ENCODE measurements at places on chromosomes 4 and X.
A peak's percentile ranks its signal among the peaks of the same experiment; 100 is the strongest.

GRCh38 chr4:53654300-53654758 lies 63.0 kb upstream of the LNX1 start:
- no peak for DNase-seq

DNA sequence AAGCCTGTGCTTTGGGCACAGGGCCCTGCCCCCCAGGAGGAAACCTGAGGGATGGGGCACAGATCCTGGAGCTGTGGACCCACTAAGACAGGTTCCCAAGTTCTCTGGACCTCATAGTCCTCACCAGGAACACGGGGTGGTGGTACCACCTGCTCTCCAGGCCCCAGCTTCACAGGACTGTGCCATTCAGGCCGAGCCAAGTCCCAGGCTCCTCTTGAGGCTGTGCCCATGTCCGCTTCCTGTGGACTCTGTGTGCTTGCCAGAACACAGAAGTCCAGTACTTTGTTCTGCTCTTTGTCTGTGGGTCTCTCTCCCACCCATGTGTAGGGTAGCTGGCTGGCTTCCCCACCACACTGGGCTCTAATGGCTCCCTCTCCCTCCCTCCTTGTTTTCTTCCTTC lies 104.5 kb upstream of the PSAPL1 start:
- DNase-seq, result no peak

DNA sequence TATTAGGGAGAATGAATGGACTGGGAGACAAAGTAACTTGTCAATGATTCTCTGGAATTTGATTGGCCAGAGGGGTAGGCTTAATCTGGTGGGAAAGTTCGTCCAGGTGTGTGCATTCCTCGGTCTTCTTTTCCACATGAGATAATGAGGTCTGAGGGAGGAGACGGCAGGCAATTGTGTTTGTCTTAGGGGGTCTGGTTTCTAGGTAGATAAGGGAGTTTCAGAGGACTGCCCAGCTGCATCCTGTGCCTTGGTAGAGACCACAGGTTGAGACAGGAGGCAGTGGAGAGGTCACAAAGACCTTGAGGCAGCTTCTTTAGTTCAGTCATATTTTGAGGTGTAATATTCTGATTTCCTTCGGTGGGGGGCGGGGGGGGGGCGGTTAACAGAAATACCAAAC lies 4.3 kb downstream of the MGST2 start:
- DNase-seq, result no peak

GRCh38 chr4:8422327-8422726 lies 18.2 kb downstream of the ACOX3 start:
- no peak for DNase-seq

DNA sequence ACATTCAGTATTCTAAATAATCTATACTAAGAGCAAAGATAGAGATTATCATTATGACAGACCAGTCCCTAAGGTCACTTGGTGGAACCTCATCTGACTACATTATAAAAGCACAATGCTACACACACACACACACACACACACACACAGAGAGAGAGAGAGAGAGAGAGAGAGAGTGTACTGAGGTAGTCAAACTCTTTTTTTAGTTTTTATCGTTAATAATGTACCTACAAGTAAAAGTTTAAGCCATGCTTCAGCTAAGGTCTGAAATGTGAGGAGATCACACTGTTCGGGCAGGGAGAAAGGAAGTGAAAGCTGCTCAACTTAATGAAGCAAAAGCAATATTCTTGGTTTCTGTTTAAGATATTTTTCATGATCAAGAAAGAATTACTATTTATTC lies 75.8 kb upstream of the CCDC160 start:
- DNase-seq, result no peak

DNA sequence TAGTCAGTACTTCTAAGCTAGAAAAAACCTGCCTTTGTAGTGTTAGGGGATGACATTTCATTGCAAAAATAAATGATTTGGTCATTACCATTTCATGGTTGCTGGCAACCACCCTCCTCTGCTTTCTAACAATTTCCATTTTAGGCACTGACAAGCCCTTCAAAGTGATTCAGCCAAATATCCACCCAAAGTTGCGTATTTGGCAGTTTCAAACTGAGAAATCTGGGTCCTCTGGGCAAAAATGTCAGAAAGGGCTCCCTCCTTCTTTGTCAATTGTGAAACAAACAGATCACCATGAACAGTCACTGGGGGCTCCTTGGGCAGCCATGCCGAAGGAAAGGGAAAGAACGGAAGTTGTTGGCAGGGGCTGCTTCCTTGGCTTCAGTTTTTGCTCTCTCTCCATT lies 33.0 kb downstream of the PLAC1 start:
- no peak for DNase-seq

- DNase-seq, result no peak
Observed at GRCh38 chr4:118825799-118826198, 10.1 kb downstream of the SEC24D start.

DNA sequence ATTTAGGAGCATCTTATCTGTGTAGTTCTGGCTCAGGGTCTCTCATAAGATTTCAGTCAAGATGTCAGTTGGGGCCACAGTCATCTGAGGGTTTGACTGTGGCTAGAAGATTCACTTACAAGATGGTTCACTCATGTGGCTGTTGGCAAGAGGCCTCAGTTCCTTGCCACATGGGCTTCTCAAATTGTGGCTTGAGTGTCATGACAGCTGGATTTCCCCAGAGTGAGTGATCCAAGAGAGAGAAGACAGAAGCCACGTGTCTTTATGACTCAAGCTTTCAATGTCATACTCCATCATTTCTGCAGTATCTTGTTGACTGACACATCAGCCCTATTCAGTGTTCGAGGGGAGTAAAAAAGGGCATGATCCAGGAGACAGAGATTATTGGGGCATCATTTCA lies 131.3 kb upstream of the AP1S2 start:
- DNase-seq, result no peak

DNA sequence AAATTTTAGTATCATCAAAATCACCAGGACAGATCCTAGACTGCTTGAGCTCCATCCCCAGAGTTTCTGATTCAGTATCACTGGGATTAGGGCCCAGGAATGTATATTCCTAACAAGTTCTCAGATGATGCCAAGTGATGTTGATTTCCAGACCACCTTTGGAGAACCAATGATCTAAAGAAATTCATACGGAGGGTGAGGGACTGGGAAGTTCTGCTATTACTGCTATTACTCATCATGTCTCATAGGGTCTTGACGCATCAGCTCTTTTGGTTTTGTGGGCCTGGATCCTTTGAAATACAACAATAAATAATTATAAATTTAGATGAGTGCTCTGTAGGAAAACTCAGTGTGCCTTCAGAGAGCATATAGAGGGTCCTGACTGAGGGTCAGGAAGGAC lies 59.8 kb upstream of the LGI2 start:
- DNase-seq, result no peak

GRCh38 chrX:19686876-19687275 lies 171.6 kb upstream of the MAP3K15 start:
- DNase-seq, result no peak

DNA sequence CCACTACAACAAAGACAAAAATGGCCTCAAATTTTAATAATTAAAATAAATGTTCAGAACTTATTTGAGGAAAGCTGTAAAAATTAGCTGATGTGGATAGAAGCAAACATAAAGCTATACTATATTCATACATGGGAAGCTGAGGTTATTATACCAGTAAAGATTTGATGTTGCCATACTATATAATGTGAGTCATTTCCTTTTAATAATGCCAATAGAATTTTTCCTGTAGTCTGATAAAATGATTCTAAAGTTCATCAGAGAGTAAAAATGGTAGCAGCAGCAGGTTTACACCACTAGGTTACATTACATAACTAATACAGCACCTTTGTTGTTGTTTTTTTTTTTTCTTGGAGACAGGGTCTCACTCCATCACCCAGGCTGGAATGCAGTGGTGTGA lies 45.5 kb upstream of the CYP2U1 start:
- DNase-seq, result no peak

- DNase-seq, result no peak
Observed at GRCh38 chr4:52996261-52997131, 134.4 kb downstream of the RASL11B start.

- DNase-seq, result no peak
Observed at GRCh38 chrX:130825525-130825924, 77.5 kb downstream of the ENOX2 start.

- DNase-seq, result no peak
Observed at GRCh38 chr4:82034878-82035277, 338.9 kb downstream of the HNRNPD start.

- DNase-seq, result no peak
Observed at GRCh38 chr4:8730159-8730558, 137.6 kb downstream of the CPZ start.

GRCh38 chrX:154719132-154719675 lies 31.7 kb downstream of the GAB3 start:
- peak; percentile 52 for DNase-seq

GRCh38 chrX:99445336-99445735 lies 964.7 kb downstream of the PCDH19 start:
- no peak for DNase-seq

DNA sequence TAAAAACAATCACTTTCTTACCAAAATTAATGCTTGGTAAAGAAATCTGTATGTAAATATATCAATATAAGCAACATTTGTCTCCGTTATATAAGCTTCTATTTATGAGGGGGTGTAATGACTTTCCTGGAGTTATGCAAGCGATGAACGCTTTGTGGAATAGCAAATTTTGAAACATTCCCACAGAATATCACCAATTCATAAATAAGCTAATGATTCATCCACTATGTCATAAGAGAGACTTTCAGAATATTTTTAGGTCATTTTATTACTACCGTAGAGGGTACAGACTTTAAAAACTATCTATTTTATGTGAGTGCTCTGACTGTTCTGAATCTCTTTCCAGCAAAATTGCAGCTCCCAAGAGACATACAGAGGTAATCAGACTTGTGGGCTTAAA lies 179.5 kb upstream of the FTHL17 start:
- no peak for DNase-seq

- no peak for DNase-seq
Observed at GRCh38 chrX:127207326-127207725, 387.8 kb downstream of the PRR32 start.

- no peak for DNase-seq
Observed at GRCh38 chr4:6509587-6509986, 37.2 kb upstream of the PPP2R2C start.

GRCh38 chr4:44157611-44158277 lies 290.9 kb downstream of the KCTD8 start:
- DNase-seq, result no peak

- no peak for DNase-seq
Observed at GRCh38 chr4:63430105-63430504, 979.1 kb downstream of the TECRL start.

DNA sequence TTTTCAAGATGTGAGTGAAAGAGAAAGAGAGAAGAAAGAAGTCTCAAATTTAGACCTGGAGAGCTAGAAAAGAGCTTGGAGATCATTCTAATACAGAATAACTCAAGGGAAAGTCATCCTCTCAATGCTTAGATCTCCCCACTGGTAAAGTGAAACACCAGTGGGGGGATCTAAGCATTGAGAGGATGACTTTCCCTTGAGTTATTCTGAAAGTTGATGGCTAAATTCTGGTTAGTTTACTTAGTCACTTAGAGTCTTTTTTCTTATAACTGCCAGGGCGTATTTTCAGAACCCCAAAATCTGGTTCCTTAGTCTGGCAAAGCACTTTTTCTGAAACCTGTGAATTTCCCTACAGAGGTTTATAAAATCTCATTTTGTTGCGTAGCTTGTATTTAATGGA lies 198.6 kb downstream of the ARHGAP24 start:
- DNase-seq, result no peak

DNA sequence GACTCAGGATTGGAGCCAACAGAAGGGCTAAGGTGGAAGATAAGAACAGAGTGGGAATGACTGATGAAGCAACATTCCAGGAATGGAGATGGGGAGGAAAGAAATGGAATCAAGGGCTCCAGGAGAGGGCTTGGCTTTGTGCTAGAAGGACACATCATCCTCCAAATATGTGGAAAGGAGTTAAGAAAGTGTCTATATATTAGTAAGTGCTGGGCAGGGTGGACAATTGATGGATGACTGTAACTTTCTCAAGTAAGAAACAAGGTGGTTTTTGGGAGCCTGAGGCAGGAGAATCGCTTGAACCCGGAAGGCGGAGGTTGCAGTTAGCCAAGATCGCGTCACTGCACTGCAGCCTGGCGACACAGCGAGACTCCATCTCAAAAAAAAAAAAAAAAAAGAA lies 71.6 kb upstream of the NFKB1 start:
- no peak for DNase-seq

- DNase-seq, result no peak
Observed at GRCh38 chr4:105093975-105094374, 52.7 kb upstream of the TET2 start.
